Natural killer cell (primary cell): ENCODE measurements at places on chromosomes 6 and 20. TPM values are rescaled to one million over a fixed set of nuclear protein-coding genes. Genes with fewer than 3 reads are reported as not detected.

SOX18 gene
- not detected for total RNA-seq

EPPIN gene
- total RNA-seq: not detected

MDFI gene
- not detected for total RNA-seq

HCK gene
- total RNA-seq: 12.4 TPM

SMIM26 gene
- total RNA-seq: 48.8 TPM

TRPC4AP gene
- 79.0 TPM for total RNA-seq

PLA2G7 gene
- not detected for total RNA-seq

CFAP61 gene
- 2.1 TPM for total RNA-seq

NFYA gene
- total RNA-seq: 27.5 TPM

GPR63 gene
- 0.31 TPM for total RNA-seq

- no peak for DNase-seq
Observed at GRCh38 chr6:164178679-164179332, 764.3 kb downstream of the QKI start.

DNA sequence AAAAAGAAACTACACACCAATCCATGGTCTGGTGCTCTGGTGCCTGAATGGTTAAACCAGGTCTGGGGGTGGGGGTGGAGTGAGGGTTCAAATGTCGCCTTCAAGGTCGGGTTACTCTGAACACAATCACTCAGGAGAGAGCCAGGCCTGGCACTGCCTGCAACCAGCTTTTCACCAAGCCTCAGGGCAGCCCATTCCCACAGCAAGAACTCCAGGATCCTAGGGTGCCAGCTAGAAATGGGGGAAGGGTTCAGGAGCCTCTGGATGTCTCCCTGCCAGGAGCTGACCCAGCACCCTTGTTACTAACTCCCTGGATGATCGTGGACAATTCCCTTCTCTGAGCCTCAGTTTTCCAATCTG lies 6.7 kb downstream of the SDC4 start:
- no peak for DNase-seq

DNA sequence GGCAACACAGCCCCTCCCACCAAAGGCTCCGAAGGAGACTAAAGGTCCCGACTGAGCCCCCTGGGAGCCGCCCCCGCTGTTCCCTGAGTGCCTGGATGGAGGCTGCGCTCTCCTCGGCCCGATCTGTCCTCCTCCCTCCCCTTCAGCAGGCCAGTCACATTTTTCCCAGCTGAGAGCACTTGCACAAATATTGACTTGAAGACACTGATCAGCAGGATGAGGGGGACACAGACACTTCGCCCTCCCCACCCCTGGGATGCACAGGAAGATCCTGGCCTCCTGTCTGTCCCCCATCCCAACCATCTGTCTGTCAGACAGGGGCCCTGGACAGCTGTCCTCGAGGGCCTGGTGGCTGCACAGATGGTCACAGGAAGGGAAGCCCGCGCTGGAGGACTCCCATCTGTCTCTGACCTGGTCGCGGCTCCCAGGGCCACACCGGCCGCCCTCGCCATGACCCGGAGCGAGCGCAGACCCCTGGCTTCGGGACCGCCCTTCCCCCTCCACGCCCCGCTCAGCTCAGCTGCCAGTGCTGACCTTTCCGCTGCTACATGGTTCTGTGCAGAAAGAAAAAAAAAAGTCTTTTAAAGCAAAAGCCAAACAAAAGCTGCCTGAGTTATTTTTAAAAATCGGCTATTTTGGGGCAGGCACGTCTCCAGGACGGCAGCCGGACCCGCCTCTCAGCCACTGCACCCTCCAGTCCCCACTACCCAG lies 11.1 kb downstream of the LAMA5 start:
- DNase-seq: no peak

- no peak for DNase-seq
Observed at GRCh38 chr6:17589406-17590096, 10.6 kb upstream of the FAM8A1 start.

GRCh38 chr6:54243699-54244098 lies 64.5 kb upstream of the TINAG start:
- no peak for DNase-seq

- no peak for DNase-seq
Observed at GRCh38 chr6:34414999-34415858, 10.6 kb downstream of the RPS10 start.

GRCh38 chr6:11606332-11606731 lies 68.8 kb downstream of the TMEM170B start:
- DNase-seq: no peak

GRCh38 chr20:41889126-41889843 lies 271.1 kb upstream of the CHD6 start:
- no peak for DNase-seq

- no peak for DNase-seq
Observed at GRCh38 chr6:29519291-29520010, 31.7 kb upstream of the MAS1L start.

- DNase-seq: no peak
Observed at GRCh38 chr20:38209736-38210405, 44.8 kb upstream of the TGM2 start.

DNA sequence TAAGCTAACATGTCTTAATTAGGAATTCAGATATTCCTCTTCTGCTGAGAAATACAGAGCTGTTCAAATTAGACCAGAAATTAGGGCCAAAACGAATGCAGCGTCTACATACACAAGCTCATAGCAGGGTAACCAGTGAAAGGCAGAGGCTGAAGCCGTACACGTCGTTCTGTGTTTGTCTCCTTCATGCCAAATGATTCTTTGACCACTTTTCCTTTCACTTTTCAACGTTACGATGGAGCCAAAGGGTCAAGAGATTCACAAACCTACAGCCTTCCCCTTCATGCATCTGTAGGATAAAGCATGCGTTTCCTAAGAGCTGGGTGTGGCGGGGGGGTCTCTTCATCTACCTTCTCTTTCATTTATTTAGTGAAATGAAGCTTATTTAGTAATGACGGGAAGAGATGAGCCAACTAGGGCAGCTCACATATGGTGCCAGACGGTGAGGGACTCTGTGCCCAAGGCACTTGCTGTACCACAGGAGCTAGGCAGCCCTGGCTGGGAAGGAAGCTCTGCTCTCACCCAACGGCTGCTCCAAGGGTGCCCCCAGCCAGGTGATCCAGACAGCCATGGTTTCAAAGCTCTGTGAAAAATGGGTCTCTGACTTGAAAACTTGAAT lies 178.0 kb downstream of the ATXN1 start:
- no peak for DNase-seq

GRCh38 chr6:69285054-69285453 lies 511.8 kb downstream of the LMBRD1 start:
- no peak for DNase-seq

GRCh38 chr6:112187736-112188135 lies 66.6 kb downstream of the LAMA4 start:
- no peak for DNase-seq

DNA sequence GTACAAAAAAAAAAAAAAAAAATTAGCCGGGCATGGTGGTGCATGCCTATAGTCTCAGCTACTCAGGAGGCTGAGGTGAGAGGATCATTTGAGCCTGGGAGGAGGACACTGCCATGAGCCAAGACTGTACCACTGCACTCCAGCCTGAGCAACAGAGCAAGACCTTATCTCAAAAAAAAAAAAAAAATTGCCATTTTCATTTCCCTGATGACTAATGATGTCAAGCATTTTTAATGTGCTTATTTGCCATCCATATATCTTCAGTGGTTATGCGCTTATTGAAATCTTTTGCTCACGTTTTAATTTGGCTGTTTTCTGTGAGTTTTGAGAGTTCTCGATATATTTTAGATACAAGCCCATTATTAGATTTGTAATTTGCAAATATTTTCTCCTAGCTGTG lies 46.7 kb downstream of the PFDN4 start:
- no peak for DNase-seq

- DNase-seq: no peak
Observed at GRCh38 chr6:50381099-50381415, 331.3 kb upstream of the DEFB112 start.

DNA sequence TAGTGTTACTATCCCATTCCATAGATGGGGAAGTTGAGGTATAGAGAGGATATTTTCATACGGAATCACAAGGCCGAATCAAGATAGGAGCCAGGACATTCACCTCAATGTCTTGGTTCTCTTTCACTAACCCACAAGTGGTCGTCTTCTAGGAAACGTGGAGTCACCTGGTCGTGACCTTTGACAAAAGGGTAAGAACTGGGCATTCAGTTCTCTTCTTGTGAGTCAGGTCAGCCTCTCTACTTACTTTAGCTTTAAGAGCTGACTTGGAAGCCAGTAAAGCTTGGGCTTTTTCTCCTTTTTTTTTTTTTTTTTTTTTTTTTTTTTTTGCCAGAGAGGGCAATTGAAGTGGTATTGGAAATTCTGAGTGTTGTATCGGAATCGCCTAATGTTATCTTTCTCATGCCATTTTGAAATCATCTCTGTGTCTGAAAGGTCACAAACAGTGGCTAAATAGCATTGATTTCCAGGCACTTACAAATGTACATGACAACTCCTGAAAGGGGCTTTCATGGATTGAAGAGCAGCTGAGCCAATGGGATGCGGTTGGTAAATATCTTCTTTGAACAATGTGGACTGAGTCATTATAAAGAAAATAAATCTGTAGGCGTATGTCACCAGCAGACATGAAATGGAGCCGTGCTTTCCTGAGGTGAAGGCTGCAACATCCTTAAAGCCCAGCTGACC lies 356.9 kb downstream of the KIF16B start:
- DNase-seq: no peak

- DNase-seq: no peak
Observed at GRCh38 chr20:6038256-6038655, 15.6 kb downstream of the LRRN4 start.

DNA sequence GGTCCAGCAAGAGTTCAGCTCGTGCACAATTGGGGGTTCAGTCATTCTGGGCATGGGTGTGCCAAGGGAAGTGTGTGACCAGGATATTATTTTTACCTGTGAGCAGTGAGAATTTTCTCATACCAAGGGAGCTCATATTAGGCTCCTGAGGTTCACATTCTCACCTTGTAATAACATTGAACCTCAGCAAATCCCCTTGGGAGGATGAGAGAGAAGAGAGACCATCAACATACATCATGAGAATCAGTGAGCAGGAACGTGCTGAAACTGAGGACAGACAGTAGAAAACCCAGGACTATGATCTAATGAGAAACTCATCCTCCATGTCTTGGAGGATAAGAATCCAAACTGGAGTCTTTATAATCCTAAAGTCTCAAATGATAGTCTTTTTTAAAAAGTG lies 33.4 kb upstream of the XRN2 start:
- DNase-seq: no peak

- no peak for DNase-seq
Observed at GRCh38 chr6:75170691-75171560, 34.9 kb downstream of the COL12A1 start.

GRCh38 chr20:61989741-61990140 lies 75.9 kb downstream of the TAF4 start:
- peak; percentile 62 for DNase-seq

- peak; percentile 51 for DNase-seq
Observed at GRCh38 chr20:63740070-63740626, 572 bp downstream of the SLC2A4RG start.

- DNase-seq: no peak
Observed at GRCh38 chr6:140160909-140161308, 786.5 kb upstream of the CITED2 start.

DNA sequence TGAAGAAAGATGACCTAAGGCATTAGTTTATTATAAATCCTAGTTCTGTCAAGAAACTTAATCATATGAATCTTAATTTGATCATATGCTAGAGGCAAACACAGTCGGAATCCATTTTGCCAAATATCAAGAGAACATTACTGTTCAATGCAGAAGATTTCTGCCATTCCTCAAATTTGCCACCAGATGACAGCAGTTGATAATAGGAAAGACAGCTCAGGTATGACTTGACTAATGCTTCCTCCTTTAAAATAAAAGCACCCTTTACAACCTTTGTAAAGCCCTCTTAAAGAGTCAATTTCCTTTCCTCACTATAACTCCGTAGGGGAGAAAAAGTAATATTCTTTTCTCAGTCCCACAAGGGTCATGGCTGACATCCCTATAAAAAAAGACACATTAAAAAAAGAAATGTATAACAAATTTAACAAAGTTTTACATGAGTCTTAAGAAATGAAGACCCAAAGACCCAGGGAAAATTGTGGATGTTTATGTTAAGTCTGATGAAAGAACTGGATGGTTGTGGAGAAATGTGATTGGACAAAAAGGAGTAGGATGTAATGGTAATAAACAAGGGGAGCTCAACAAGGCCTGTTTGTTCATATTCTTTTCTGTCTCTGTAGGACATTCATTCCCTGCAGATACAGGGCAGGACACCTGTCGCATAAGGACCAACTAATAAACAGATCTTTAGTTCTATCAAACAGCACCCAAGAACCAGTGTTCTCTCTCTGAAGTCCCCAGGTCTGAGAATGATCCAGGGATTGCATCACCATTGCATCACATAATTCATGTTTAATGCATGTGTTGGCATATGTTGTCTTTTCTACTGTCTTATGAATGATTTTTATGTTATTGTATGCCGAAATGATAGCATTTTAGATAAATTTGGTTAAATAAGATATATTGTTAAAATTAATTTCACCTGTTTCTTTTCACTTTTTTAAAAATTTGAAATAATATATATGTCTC lies 23.0 kb upstream of the IL17A start:
- peak; percentile 67 for DNase-seq

- DNase-seq: no peak
Observed at GRCh38 chr6:109008054-109008453, 86.6 kb downstream of the SESN1 start.

GRCh38 chr6:71651636-71652035 lies 234.7 kb upstream of the RIMS1 start:
- DNase-seq: no peak

DNA sequence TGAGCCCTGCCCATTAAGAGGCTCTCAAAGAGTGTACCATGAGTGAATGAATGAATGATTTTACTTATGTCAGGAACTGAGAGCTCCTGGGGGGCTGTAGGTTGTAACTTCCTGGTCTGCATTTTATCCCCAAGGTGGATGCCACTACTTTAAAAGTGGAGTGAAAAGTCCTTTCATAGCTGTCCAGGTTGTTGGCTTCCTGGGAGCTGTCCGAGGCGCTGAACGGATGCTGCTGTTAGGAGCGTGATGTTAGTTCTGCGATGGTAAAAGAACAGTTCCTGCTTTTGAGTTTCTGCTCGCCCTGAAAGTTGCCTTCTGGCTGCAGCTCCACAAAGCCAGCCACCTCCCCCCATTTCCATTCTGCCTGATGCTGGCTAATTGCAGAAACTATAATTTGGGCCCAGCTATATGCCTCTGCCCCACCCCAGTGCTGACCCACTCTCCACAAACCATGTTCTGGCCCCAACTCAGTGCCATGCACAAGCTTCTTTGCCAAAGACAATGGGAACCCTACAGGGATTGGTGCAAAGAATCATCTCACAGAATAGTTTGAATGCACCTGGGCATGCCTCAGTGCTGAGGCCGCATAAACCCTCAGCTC lies 330.9 kb upstream of the CDH4 start:
- no peak for DNase-seq

DNA sequence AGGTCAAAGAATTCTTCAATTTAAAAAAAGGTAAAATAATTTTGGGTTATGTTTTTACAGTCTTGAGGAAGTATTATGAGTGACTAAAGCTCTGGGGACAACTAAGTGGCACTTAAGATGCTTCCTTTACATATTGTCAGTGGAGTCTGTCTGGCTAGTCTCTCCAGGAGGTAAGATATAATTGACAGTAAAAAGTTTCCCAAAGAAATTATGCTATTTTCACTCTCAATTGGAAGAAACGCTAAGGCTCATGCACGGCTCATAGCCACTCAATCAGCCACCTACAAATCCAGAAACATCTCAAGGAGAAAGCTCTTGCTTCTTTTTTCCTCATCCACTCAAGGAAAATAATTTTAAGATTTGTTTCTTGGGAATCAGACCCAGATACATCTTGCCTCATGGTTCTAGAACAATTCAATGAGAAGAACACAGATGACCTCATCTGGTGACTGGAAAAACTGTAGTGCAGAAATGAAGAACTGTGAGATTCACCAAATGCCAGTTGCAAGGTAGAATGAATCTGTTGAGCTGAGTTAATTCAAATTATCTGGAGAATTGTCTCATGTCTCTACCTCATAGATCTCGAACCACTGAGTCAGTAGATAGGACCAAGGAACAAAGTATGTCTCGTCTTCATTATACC lies 252.9 kb downstream of the TPBG start:
- DNase-seq: no peak
